ENCODE measurements at places on chromosomes 16 and 17.

GRCh38 chr17:81869221-81870130 lies 1.7 kb downstream of the ARHGDIA start:
- peak; percentile 41 for DNase-seq

DNA sequence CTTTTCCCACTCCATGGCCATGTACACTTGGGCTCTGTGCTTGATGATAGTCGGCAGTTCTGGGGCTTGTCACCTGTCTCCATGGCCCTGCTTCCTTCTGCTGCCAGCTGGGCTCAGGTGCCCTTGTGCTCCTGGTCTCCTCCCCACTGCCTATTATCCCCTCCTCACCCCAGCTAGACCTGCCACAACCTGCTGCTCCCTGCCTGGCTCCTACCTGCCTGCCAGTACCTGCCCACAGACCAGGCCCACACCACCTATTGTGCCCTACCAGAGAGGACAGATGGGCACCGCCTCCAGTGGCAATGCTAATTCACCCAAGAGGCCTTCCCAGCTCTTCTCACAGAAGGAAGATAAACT lies 538 bp upstream of the RAPGEFL1 start:
- no peak for DNase-seq

DNA sequence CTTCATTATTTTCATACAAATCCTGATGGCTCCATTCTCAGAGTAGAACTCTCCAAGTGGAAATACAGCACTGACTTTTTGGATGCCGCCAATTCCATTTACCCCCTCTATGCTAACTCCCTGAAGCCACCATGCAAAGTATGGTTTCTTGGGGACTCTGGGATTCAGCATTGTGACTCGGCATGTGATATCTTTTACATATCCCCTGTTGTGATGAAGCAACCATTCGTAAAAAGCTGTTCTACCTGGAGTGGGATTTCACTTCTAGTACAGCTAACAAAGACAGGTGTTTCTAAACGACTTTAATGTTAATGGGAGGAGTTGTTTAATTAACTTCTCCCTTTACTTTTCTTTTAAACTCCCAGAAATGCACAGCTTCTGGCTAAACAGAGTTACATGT lies 533.5 kb downstream of the RBFOX1 start:
- DNase-seq = no peak

DNA sequence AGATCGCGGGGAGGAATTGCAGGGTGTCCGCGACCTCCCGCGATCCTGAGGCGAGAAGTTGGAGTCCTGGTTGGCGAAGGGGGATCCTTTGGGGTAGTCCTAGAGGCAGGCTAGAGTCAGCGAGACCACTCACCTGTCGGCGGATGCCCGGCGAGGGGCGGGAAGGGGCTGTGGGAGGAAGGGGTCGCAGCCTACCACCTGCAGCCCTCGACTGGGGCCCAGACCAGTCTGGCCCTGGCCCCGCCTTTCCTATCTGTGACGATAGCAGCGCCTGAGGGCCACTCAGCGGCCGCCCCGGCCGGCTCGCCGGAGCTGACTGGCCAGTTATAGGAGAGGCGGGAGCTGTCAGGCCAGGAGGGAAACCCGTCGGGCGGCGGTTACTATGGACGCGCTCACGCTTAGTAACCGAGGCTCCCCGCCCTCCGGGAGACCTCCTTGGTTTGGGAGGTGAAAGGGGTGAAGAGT lies at the start of gene TEKT3:
Gene TEKT3, minus strand, starts transcription at position 213 of the 465 bp plus-strand sequence. CDS start 10,012 bp downstream, outside the sequence.
- no peak for DNase-seq

GRCh38 chr17:68542698-68543463 lies 30.7 kb downstream of the PRKAR1A start:
- no peak for DNase-seq

DNA sequence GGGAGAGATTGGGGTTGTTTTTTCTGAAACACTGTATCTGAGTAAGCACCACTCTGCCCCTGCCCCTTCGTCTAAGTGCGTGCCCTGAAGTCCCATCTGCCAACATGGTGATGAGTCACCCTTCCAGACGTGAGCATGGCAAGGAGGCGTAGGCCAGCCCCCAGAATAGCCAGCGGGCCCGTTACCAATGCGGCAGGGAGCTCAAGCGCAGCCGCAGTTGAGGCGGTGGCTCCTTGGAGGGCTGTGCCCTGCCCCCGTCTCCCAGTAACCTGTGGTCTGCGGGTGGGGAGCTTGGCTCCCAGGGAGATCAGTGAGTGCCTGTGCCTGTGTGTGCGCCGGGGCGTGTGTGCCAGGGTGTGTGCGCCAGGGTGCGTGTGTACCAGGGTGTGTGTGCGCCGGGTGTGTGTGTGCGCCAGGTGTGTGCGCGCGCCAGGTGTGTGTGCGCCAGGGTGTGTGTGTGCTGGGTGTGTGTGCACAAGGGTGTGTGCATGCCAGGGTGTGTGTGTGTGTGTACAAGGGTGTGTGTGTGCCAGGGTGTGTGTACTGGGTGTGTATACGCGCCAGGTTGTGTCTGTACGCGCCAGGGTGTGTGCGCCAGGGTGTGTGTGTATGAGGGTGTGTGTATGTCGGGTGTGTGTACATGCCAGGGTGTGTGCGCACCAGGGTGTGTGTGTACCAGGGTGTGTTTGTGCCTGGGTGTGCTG lies 98.6 kb upstream of the CHMP6 start:
- no peak for DNase-seq

GRCh38 chr16:51818342-51818944 lies 667.4 kb upstream of the SALL1 start:
- DNase-seq = no peak

DNA sequence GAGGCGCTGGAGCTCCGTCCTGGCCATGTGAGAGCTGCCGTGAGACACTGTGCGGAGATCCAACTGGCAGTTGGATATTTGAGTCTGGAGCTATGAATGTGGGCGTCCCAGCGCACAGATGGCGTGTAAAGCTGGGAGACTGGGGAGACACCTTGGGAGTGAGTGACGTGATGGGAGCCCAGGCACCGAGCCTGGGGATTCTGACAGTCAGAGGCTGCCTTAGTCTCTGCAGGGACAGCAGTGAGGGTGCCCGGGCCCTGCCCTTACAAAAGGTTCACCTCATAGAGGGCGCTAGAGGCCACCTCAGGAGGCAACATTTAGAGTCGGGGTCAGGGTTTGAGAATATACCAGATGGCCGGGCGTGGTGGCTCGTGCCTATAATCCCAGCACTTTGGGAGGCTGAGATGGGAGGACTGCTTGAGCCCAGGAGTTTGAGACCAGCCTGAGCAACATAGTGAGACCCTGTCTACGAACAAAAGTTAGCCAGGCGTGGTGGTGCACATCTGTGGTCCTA lies 194.1 kb upstream of the GSE1 start:
- no peak for DNase-seq

- DNase-seq = no peak
Observed at GRCh38 chr16:79497606-79498350, 102.8 kb downstream of the MAF start.

DNA sequence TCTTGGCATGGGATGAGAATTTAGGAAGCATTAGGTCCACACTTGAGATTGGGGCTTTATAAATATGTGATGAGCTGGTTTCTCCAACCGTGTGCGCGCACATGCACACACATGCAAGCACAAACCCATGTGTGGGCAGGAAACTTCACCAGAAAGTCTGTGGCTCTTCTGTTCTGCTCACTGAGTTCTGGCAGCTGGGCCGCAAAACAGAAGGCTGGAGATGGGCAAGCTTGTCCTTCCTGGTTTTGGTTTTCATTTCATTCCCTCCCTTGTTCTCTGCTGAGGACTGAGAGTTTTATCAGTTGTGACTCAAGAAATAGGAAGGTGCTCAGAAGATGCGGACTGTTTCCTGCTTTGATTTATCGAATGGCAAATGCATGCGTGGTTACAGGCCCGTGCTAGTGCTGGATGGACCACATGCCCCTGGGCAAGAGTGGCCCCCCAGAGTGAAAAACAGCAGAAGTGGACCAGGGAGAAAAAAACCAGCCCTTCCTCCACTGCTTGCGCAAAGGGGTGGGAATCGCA lies 14.1 kb downstream of the MAP3K14 start:
- DNase-seq = no peak

- no peak for DNase-seq
Observed at GRCh38 chr16:78795433-78795832, 696.0 kb downstream of the WWOX start.

GRCh38 chr16:46730126-46730525 lies 18.0 kb downstream of the MYLK3 start:
- DNase-seq = no peak

GRCh38 chr17:21191698-21192097 lies 22.3 kb downstream of the TMEM11 start:
- DNase-seq = no peak

DNA sequence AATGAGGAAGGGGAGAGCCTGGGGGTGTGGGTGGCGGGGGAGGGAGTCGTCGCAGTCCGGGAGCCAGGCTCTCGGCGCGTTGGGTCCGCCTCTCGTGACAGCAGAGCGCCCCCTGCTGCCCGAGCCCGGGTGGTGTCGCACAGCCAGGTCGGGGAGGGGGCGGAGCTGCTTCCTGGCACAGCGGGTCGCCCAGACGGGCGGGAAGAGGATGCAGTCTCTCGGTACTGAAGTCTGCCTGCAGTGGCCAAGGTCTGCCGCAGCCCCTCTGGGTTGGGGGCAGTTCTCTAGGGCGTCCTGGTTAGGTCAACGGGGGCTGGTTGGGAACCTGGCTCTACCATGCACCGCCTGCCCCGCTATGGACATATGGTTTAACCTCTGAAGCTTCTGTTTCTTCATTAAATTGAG lies 38.2 kb upstream of the CCDC182 start:
- peak; percentile 64 for DNase-seq

DNA sequence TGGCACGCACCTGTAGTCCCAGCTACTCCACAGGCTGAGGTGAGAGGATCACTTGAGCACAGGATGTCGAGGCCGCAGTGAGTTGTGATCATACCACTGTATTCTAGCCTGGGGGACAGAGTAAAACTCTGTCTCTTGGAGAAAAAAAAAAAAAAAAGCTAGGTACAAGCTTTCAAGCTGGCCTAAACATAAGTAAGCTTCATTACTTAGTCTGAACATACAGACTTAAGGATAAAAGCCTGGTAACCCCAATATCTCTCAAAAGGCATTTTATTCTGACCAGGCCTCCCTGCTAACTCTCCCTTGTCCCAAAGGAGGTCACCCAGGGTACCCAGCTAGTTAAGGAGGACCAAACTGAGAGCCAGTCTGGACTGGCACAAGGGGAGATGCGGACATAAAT lies 46.2 kb downstream of the TOM1L2 start:
- no peak for DNase-seq

GRCh38 chr16:69762814-69763598 lies 874 bp downstream of the WWP2 start:
- no peak for DNase-seq

DNA sequence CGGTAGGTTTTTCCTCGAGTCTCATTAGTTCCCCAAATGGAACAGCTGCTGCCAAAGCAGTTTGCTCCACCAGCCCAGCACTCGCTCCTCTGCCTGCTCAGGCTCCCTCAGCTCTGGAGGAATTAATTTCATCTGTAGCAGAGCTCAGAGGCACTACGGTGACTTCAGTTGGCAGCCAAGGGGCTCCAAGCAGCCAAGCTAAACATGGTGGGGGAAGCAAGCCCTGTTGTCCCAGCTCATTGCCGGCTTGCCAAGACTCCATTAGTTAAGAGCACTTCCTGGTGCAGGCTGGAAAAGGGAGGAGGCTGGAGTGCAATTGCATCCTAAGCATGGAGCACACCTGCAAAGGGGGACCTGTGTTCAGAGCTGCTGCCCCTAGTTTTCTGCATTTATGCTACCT lies 78.7 kb upstream of the GPRC5B start:
- DNase-seq = no peak

GRCh38 chr17:49290690-49291359 lies 60.2 kb upstream of the PHOSPHO1 start:
- DNase-seq = no peak

GRCh38 chr17:38748892-38749222 lies 721 bp upstream of the PCGF2 start:
- no peak for DNase-seq

DNA sequence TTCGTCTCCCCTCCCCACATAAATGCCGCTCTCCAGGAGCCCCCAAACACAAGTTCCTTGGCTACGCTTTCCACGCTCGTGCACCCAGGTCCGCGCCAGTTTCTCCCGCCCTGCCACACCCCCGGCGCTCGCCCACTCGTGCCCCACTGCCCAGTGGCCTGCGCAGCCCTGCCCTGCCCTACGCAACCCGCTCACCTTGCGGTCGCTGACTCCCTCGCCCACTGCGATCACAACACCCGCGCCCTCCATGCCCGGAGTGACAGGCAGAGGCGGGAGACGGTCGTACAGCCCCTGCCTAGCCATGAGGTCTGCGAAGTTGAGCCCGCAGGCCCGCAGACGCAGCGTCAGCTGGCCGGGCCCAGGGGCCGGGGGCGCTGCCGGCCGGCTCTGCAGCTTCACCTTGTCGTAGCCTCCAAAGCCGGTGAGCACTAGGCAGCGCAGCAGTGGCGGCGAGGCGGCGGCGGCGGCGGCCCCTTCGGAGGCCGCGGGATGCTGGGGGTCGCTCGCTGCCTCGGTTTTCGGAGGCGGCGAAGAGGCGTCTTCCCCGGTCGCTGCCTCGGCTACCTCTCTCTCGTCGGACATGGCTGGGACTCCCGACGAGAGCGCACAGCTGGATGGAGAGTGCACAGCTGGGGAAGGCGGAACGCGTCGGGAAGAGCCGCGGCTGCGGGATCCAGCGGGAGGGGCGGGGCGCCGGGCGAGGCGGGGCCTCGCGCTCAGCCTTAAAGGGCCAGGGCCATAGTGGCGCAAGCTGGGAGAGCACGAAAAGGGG lies at the start of gene VAT1:
Gene VAT1, minus strand, starts transcription at position 645 of the 772 bp plus-strand sequence. Its CDS starts 63 bp downstream, at position 582.
- peak; percentile 47 for DNase-seq

DNA sequence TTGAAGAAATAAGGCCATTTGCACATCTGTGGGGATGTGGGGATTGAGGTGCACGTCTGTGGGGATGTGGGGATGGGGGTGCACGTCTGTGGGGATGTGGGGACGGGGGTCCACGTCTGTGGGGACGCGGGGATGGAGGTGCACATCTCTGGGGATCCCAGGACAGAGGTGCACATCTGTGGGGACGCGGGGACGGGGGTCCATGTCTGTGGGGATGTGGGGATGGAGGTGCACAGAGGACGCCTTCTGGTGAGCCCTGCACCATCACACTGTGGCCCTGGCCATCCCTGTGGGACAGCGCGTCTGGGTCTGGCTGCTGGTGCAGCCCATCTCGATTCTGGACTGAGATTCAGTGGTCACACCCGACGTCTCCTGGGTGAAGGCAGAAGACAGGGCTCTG lies 161.4 kb downstream of the LAT start:
- no peak for DNase-seq

DNA sequence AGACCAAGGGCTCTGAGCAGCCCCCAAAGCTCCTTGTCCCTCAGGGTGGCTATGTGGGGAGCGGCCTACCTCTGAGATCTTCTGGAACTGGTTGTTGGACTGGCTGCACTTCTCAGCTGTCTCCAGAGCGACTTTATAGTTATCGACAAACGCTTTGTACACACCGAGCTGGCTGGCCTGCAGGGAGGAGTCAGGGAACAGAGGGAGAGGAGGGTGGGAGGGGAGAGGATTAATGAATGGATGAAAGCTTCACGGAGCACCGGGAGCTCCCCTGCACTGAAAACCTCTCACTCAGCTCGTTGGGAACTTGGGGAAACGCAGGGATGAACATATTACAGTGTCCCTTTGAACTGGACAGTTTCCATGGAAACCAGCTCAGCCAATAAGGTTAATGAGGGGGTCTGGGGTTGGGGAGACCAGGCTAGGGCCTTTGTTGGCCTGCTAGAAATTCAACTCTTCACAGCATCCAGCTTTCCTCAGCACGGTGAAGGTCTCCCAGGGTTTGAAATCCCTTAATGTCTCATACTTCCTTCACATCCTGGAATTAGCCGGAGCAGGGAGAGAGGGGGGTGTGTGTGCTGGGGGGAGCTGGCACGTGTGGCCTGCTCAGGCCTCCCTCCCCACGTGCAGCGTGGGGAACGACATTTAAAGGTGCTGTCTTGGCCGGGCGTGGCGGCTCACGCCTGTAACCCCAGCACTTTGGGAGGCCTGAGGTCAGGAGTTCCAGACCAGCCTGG lies 86.7 kb downstream of the TIMM22 start:
- no peak for DNase-seq
